Left lung (tissue), 14 donors: ENCODE measurements at places on chromosomes 2 and 18. TPM values are rescaled to one million over a fixed set of nuclear protein-coding genes. Genes with fewer than 3 reads are reported as not detected.

DNA sequence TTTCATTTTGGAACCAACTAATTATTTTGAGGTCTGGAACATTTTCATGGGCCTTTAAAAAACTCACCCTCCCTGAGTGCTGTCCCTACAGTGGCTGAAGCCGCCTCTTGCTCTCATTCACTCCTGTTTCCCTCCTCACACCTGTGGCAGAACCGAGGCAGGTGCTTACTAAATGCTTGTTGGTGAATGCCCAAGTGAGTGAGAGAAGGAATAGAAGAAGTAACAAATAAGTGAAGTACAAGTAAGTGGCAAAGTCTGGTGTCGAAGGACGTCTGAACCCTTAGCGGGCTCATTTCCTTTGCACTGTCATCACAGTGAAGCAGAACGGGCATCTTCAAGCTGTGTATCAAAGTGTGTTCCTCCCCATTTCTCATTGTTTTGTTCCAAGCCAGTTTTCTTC is 135.2 kb downstream of the RHBDD1 start:
- H3K27me3 ChIP-seq = no peaks in the 10 kb centered on the region
- H3K4me1 ChIP-seq = no peaks in the 10 kb centered on the region
- H3K36me3 ChIP-seq = no peaks in the 10 kb centered on the region
- DNase-seq = no peak

DNA sequence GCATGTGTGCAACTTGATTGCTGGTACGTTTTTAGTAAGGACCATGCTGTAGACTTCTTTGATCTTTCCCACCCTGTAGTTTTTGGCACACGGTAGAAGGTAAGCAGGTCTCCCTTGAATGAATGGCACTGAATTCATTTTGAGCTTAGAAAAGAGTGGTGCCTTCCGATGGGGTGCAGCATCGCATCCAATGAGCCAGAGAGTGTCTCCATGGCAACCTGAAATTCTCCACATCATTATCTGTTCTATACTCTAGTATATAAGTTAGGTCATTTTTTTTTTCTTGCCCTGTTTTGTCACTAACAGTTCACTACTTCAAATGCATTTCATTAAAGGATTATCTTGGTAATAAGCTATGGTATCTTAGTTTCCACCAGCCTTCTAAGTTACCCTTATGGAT is 81.2 kb upstream of the REV1 start:
- peaks cover 4% of the 10 kb centered on the region for H3K36me3 ChIP-seq
- H3K4me3 ChIP-seq = no peak overlapping the region
- no peak overlapping the region for H3K27ac ChIP-seq
- H3K4me1 ChIP-seq = no peaks in the 10 kb centered on the region

DNA sequence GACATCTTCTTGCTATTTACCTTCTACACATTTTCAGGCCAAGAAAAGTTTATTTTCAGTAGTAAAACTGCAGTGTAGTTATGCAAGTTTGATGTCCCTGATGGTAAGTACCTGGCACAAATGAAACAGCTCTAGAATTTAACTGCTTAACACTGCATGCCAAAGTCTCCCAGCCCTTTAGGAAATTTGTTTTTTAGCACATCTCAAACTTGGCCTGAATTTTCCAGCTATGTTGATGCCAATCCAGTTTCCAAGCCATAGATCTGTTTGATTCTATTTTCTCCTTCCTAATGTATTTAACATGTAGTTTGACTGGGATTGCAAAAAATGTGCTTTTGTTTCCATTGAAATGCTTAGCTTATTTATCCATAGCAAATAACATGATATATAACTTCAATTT is 29.3 kb upstream of the ZNF385B start:
- no peak overlapping the region for H3K27ac ChIP-seq
- no peaks in the 10 kb centered on the region for H3K4me1 ChIP-seq
- no peaks in the 10 kb centered on the region for H3K27me3 ChIP-seq
- H3K4me3 ChIP-seq = no peak overlapping the region
- DNase-seq = no peak

Gene SIX2
- total RNA-seq = 0.26 TPM

DNA sequence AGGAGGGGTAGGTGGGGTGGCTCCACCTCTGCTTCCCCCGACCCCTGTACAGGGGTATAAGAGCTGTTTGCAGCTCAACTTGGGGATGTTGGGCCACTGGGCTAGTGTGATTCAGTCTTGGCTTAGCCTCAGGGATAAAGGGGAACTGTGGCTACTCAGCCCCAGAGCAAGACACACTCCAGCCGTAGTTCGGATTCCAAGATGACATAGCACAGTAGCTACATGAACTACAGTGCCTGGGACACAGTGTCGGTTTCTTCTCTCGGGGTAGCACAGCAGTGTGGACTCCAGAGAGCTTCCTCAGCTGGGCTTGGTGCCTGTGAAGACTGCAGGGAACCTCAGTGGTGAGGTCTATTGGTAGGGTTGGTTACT is 21.1 kb downstream of the CARF start:
- H3K36me3 ChIP-seq = no peaks in the 10 kb centered on the region
- no peak overlapping the region for H3K27ac ChIP-seq
- no peaks in the 10 kb centered on the region for H3K4me1 ChIP-seq
